ENCODE measurements at places on chromosomes 7 and 10.

DNA sequence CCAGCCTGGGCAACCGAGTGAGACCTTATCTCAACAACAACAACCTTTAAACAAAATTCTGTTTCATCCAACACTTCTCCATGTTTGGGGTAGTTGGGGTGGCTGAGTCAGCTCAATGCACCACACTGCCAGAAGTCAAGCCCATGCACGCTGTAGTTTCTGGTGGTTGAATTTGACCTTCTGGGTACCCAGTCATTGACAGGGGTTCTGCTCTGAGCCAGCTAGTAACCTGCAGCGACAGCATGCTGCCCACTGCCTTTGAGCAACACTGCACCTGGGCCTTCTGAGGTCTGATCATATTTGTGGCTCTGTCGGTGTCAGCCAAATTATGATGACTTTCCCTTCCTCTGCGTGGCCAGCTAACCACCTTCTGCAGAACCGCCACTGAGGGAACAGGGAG lies 84.6 kb upstream of the ZNF438 start:
- DNase-seq, result no peak

GRCh38 chr10:12214763-12215218 lies 18.8 kb downstream of the CDC123 start:
- DNase-seq, result no peak

GRCh38 chr10:29791773-29792172 lies 157.0 kb upstream of the SVIL start:
- DNase-seq, result no peak

GRCh38 chr7:83528925-83529423 lies 120.0 kb downstream of the SEMA3E start:
- no peak for DNase-seq

- no peak for DNase-seq
Measured at GRCh38 chr7:92691578-92691977, 101.4 kb upstream of the FAM133B start.

GRCh38 chr7:111232249-111233084 lies 141.5 kb downstream of the LRRN3 start:
- no peak for DNase-seq

DNA sequence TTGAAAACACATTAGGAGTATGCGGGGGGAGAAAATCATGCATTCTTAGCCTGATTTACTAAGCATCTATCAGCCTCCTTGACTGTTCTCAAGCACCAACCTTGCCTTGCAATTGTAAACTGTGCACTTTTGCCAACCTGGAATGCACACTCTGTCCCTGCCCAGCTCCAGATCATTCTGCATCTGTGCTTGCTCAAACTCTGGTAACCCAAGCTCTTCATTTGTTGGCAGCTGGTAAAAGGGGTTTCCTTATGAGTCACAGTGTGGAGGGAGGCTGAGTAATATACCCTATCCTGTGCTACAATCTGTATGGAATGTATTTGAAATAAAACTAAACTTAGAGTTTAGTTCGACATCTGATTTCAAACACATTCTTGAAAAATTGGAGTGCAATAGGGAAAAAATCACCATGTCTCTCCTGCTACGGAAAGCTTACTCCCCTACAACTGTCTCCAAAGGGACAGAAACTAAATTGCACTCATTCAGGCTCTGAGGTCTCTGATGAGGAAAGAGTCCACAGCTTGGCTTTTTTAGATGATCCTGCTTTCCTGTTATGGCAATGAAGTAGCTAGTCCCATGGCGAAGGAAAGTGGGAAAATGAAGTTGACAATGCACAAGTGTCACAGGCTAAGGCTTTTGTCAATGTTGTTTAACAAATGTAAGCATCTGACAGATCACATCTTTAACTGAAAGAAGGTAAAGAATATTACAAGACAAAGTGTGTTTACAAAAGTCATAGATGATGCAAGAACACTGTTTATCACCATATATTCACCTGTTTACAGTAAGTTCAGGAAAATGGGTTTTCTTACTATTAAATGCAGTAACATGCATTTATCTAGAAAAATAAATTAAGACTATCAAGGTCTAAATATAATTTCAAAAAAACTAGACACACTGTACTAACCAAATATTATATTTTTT lies 61.9 kb downstream of the TES start:
- DNase-seq, result no peak

DNA sequence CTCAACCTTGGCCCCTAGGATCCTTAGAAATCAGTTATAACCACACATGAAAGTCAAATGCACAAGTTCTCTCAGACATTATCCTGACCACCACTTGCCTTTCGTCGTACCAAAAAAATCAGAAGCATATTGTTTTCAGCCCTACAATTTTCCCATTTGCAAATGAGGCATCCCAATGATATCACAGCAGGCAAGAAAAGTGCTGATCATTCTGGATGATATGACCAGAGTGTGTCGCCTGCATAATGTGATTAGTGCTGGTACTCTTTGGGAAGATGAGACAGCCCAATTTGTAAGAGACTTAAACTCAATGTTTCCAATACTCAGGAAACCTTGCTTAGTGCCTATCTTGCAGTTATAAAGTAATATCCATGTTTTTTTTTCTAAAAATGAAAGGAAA lies 168.0 kb downstream of the SORCS1 start:
- DNase-seq, result no peak

DNA sequence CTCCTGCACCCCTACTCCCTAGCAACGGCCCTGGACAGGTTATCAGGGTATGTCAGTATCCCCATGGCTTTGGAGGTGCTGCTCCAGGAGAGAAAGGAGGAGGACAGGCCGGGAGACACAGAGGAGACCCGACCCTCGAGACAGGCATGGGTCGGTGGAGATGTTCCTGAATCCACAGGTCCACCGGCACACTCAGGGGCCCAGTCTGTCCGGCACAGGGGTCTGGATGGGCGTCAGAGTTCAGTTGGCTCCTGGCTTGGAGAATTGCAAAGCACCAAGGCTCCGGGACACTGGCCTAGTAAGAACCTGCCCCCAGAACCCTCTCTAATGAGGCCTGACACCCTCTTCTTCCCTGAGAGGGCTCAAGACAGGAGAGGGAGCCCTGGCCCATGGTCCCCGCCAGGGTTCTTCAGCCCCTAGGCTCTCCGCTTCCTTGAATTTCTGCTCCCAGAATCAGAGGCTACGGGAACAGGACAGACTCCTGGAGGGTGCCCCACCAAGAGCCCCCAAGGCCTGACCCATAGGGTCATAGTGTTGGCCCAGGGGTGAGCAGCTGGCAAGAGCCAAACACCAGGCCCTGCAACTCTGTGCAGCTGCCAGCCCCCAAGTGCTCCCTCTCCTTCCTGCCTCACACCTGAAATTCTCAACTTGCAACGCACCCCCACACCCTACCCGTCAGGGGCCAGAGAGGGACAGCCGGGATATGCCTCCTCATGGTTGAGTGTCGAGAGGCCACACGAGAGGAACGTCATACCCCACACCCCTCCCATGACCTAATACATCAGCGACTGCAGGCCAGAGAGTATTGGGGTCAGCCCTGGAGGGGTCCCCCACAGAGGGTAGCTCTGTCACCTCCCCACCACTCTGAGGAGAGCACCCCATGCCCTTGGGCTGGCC lies 5.5 kb upstream of the IRF5 start:
- DNase-seq, result no peak

GRCh38 chr10:112210666-112211065 lies 27.1 kb upstream of the GPAM start:
- no peak for DNase-seq

- DNase-seq, result no peak
Measured at GRCh38 chr7:92697012-92697411, 106.8 kb upstream of the FAM133B start.

DNA sequence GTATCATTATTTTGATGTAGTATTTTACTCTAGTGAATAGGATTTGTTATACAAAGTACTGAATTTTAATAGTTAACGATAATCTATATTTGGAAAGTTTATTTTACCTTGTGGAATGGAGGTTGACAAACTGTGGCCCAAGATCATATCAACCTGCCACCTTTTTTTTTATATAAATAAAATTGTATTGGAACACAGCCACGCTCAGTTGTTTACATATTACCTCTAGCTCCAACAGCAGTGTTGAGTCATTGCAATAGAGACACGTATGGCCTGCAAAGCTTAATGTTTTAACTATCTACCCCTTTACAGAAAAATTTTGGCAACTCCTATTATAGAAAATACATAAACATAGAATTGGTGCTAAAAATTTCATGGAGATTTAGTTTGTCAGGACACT lies 239.3 kb downstream of the THSD7A start:
- no peak for DNase-seq

DNA sequence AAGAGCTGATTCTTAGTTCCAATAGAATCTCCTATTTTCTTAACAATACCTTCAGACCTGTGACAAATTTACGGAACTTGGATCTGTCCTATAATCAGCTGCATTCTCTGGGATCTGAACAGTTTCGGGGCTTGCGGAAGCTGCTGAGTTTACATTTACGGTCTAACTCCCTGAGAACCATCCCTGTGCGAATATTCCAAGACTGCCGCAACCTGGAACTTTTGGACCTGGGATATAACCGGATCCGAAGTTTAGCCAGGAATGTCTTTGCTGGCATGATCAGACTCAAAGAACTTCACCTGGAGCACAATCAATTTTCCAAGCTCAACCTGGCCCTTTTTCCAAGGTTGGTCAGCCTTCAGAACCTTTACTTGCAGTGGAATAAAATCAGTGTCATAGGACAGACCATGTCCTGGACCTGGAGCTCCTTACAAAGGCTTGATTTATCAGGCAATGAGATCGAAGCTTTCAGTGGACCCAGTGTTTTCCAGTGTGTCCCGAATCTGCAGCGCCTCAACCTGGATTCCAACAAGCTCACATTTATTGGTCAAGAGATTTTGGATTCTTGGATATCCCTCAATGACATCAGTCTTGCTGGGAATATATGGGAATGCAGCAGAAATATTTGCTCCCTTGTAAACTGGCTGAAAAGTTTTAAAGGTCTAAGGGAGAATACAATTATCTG lies 1.6 kb downstream of the LRRTM3 start:
- no peak for DNase-seq

- no peak for DNase-seq
Measured at GRCh38 chr10:91785830-91786229, 12.4 kb upstream of the TNKS2 start.

DNA sequence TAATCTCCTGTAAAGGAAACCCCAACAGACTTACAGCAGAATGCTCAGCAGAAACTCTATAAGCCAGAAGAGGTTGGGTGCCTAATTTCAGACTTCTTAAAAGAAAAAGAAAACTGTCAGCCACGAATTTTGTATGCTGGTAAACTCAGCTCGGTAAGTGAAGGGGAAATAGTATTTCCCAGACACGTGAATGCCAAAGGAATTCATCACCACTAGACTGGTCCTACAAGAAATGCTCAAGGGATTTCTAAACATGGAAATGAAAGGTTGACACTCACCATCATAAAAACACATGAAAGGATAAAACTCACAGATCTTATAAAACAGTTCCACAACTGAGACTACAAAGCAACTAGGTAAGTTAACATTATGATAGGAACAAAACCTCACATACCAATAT lies 68.6 kb downstream of the GLCCI1 start:
- DNase-seq, result no peak

DNA sequence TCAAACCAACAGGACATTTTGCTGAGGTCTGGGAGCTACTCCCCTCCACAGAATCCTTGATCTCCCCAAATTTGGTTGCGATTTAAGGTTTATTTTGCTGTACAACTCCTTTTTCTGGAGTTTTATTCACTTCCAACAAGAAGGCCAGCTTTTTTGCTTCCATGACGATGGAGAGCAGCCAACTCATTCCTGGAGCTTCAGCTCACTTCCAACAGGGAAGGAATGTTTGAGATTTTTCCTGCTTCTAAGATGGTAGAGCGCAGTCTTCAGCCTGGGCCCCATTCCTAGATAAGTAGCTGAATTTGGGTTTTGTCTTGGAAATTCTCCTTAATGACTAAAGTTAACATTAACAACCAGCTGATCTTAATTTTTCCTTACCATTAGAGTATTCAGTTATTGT lies 30.9 kb upstream of the CREB3L2 start:
- DNase-seq, result no peak

DNA sequence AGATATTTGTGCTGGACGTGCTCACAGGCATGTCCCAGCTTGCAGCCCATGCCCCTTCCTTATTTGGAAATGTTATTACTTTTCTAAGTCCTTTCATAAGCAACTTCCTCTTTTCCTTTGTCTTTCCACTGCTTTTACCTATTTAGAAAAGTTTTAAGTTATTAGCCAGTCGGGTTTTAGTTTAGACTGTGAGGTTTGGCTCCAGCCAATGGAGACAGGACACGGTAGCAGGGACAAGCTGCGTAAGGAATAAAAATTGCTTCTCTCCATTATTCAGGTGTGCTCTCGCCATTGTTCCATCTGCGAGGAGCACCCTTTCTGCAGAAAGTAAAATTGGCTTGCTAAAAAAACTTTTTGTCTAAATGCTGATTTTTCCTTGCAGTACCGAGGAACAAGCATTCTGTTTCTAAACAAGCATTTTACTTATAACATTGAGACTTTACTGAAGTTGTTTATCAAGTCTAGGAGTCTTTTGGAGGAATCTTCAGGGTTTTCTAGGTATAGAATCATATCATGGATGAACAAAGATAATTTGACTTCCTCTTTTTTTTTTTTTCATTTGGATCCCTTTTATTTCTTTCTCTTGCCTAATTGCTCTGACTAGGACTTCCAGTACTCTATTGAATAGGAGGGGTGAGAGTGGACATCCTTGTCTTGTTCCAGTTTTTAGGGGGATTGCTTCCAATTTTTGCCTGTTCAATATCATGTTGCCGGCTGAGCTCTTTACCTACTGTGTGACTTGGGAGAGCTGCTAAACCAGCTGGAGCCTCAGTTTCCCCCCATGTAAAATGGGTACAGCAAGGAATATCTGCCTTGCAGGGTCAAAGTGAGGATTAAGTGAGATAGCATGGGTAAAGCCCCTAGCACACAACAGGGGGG lies 63.8 kb downstream of the ALOX5 start:
- no peak for DNase-seq

GRCh38 chr7:44415047-44415446 lies 75.4 kb downstream of the NUDCD3 start:
- DNase-seq, result no peak

DNA sequence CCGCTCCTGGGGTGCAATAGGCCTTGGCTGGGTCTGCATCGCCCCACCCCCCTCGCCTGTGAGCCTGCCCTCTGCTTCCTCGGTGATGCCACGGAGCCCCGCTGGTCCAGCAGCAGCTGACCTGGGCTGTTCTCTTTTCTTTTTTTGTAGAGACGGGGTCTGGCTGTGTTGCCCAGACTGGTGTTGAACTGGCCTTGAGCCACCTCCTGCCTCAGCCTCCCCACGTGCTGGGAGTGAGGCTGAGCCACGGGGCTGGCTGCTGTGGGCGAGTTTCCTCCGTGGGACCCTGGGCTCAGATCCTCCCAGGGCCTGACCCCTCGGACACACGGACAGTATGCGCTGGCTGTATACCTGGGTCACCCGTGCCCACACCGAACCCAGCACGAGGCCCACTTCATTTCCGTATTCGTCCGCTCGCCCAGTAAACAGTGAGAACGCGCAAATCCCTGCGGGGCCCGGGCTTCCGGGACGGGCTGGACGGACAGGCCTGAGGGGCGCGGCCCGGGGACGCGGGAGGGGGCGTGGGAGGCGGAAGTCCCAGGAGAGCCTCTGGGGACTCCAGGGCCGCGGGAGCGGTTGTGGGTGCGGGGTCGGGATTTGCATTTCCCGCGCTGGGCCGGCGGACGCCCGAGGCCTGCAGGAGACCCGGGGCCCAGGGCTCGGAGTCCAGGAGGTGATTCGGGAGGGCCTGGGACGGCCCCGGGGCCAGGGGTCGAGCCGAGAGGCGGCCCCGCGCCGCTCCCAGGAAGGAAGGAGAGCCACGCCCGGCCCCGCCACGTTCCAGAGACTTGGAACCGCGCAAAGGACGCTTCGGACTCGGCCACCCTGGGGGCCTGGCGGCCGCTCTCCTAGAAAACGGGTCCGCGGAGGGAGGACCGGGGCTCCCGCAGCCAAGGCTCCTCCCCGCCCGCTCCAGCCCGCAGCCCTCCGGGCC lies 57.7 kb upstream of the DNAJB6 start:
- no peak for DNase-seq

- no peak for DNase-seq
Measured at GRCh38 chr7:148332191-148333186, 258.1 kb upstream of the C7orf33 start.

All from activated CD4-positive, CD25-positive, alpha-beta regulatory T cell (primary cell).